ENCODE measurements at places on chromosomes 11 and 22.

- no peak for DNase-seq
Observed at GRCh38 chr11:117761993-117762392, 35.0 kb downstream of the DSCAML1 start.

DNA sequence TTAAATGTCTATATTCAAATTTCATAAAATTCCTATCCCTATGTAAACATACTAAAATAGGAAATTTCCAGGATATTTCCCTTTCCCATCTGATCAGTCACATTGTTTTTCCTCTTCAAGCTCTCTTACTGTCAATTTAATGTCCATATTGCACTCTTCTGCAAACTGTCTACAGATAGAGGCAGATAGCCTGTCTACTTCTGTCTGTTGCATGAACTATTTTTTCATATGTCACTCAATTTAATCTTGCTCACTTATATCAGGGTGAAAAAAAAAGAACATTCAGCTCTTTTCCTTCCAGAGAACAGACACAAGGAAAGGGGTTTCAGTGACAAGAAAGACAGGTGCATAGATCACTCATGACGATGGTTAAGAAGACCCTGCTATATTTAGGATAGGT is 1013.9 kb upstream of the CCDC90B start:
- DNase-seq = no peak

GRCh38 chr22:39820256-39820655 is 73.3 kb downstream of the ENTHD1 start:
- DNase-seq = no peak

- DNase-seq = no peak
Observed at GRCh38 chr22:27241430-27242321, 559.9 kb downstream of the MN1 start.

- DNase-seq = no peak
Observed at GRCh38 chr11:9787981-9788521, 124.2 kb downstream of the SWAP70 start.

GRCh38 chr22:38735465-38736256 is 20.1 kb downstream of the SUN2 start:
- DNase-seq = no peak
